T-helper 2 cell treated with Interferon-gamma antibody and Interleukin-4, amounts not matched to agents 5 μg/mL and 100 μg/mL, for 36 hours (primary cell): ENCODE measurements at places on chromosomes 6 and 20.

DNA sequence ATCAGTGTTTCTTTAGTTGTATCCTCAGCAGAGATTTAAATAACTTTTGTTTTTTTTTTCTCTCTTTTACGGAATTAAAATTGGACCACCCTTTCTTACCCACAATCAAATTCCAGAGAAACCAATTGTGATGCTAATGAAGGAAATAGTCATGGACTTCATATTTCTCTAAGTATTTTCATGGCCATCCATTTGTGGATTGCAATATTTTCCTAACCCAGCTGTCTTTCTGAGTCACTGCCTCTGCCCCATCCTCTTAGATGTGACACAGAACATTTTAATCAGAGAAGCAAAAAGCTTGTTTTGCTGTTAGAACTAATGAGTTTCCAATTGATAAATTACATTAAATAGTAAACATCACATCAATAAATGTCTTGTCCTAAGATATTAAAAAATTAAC lies 405.5 kb upstream of the ADGRB3 start:
- no peak for DNase-seq

DNA sequence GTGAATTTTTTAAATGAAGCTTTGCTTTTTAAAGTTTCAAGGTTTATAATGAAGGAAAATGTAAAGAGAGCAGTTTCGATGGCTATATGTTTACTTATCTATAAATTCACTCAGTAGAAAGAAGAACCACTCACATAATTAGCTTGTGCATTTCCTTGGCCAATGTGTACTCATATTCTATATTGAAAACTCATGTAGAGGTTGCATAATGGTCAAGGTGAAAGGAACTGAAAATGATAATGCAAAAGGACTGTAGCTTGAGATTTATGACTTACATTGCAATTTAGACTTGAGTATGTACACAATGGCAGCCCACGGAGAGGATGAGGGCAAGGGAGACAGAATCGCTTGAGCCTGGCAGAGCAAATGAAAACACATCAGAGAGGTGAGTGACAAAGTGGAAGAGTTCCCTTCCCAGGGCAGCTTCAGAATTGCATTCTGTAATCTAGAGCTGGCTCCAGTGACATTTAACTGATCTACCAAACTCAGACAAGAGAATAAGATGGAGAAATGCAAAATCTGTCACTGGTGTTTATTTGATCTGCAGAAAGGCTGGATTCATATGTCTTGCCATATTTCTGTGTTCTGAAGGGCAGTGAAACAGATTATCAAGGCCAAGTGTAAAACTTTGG lies 191.8 kb downstream of the TMEM200A start:
- no peak for DNase-seq

DNA sequence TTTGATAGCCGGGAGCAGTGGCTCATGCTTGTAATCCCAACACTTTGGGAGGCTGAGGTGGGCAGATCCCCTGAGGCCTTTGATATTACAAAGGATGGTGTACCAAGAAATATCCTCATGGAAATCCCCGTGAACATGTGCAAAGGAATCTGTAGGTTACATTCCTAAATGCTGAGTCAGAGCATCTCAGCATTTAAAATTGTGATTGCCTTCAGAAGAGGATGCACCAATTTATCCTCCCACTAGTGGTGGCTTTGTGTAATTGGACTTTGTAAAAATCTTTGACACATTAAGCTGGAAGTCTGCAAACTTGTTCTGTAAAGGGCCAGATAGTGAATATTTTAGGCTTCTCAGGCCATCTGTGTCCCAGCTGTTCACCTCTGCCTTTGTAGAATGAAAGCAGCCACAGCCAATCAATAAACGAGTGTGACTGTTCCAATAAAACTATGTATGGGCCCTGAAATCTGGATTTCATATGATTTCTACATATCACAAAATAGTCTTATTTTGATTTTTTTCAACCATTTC lies 11.8 kb downstream of the TMEM14B start:
- DNase-seq: no peak

- DNase-seq: no peak
Observed at GRCh38 chr20:56431471-56431870, 19.4 kb downstream of the CASS4 start.

DNA sequence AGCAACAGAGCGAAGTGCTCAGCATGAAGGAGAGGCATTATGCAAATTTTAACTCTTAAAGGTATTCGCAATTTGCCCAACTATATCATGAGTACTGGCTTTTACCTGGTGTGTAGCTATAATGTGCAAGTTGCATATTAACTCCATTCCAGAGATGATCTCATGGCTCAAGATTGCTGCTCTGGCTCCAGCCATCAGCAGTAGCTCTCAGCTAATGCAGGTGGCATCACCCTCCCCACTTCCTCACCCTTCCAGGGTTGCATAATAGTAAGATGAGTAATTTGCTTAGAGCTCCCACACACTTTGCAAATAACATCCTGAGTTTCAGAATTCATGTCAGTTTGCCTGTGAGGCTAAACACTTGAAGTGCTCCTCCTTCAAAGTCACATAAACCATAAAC lies 15.9 kb upstream of the PCSK2 start:
- DNase-seq: no peak

DNA sequence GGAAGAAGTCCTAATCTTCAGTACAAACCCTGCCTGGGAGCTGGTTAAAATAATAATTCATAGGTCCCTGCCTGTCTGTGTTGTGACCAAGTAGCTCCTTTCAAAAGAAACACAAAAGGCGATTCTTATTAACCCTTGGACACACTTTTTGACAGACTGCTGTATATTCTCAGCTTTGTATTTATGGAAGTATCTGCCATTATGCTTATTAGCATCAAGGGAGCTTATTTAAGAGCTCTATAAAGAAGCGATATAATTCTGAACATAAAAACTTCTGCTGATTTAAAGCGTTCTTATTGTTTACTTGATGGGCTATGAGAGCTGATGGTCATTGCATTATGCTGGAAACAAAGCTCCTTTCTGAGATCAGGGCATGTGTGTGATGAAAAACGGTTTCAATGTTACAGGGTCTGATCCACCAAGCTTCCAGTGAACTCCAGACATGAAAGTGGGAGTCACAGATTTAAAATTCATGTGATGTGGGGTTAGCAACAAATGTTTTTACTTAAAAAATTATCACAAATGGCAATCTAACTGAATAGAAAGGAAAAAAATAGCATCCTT lies 181.8 kb upstream of the PDE10A start:
- DNase-seq: no peak

- DNase-seq: no peak
Observed at GRCh38 chr20:51487565-51488268, 54.8 kb downstream of the NFATC2 start.

- DNase-seq: no peak
Observed at GRCh38 chr6:158270389-158271127, 41.7 kb upstream of the TULP4 start.

- no peak for DNase-seq
Observed at GRCh38 chr20:43642548-43642947, 24.4 kb upstream of the MYBL2 start.

- DNase-seq: no peak
Observed at GRCh38 chr6:163904186-163904585, 489.7 kb downstream of the QKI start.

GRCh38 chr6:28710466-28711191 lies 184.9 kb downstream of the GPX5 start:
- no peak for DNase-seq

DNA sequence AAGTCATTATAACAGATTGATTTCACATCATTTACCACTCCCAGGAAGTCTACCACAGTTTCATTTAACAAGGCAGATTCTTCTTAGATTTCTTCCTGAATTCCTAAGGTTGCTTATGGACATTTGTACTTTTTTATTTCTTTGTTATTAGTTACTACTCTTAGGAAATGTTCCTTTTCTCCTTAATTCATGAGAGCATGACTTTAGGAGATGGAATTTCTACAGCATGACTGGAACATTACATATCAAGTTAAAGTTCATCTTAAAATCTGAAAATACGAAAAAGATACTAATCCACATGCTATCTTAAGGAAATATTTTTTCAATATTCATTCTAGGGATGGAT lies 22.3 kb downstream of the CNKSR3 start:
- DNase-seq: no peak

GRCh38 chr6:16825784-16826183 lies 64.5 kb upstream of the ATXN1 start:
- no peak for DNase-seq
